Activated naive CD4-positive, alpha-beta T cell treated with anti-CD3 and anti-CD28 coated beads for 36 hours (primary cell): ENCODE measurements at places on chromosomes 3 and 15.

GRCh38 chr3:57755368-57755675 lies 787 bp upstream of the SLMAP start:
- DNase-seq, result peak; percentile 16

DNA sequence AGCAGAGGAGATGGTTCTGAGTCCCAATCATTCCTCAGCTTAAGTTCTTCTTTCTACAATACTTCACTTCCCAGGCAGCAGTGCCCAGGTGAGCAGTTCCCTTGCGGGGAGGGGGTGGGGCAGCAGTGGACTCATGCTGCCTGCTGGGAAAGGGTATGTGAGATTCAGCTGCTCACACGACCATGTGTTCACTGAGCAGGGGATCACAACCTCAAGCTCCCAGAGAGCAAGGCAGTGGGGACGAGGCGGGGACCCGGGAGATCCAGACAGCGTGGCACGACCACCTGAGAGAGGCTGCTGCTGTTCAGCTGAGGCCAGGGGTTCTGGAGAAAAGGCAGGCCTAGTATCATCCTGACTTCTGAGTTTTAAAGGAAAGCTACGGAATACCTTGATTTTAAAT lies 166.6 kb downstream of the XXYLT1 start:
- DNase-seq, result no peak

DNA sequence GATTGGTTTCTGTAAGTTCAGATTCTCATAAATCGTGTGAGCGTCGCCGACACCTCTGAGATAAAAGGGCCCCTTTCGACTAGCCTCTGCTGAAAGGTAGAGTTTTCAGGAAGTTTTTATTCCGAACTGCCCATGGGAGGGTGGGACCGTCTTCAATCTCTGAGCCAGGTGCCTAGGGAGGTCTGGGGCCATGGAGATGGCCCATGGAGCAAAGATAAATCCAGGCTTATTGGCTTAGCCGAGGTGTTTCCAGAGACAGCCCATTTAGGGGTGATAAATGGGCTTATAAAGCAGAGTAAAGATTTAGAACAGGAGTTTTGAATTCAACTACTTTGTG lies 442 bp downstream of the QTRT2 start:
- DNase-seq, result no peak

- DNase-seq, result no peak
These were observed 677.3 kb upstream of the ROBO1 start for GRCh38 chr3:80445053-80445452.

GRCh38 chr3:188191460-188191859 lies 37.5 kb downstream of the LPP start:
- no peak for DNase-seq

GRCh38 chr3:133426721-133427120 lies 26.9 kb downstream of the BFSP2 start:
- no peak for DNase-seq

DNA sequence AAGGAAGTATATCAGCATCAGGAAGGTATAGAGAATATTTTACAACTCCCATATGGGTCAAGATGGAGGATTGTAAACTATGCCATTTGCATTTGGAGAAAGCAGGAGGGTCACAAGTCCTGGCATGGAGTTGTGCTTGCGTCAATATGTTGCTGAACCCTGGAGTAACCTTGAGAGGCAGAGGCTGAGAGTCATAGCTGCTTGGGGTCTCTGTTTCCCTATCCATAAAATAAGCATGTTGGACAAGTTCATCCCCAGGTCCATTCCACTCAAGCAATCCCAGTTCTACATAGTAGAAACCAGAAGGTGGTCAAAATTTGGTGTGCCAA lies 273.6 kb downstream of the MECOM start:
- no peak for DNase-seq

DNA sequence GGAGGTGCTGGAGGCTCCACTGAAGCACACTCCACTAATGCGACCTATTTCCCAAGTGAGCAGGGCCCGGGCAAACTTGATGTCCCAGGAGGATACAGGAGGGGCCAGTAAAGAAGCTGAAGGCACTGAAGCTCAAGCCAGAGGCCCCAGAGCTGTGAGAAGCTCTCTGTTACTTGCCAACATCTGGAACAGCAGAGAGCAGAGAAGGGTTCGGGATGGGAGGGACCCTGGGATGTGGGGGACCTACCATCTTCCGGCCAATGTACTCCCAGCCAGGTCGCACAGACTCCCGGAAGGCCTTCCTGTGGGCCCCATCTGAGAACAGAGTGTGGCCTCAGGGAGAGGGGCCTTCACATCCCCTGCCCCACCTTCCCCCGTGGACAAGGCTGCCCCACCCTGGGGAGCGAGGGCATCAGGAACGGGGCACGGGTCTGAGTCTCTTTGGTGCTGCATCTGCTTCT lies 3.1 kb downstream of the HHATL start:
- DNase-seq, result no peak

DNA sequence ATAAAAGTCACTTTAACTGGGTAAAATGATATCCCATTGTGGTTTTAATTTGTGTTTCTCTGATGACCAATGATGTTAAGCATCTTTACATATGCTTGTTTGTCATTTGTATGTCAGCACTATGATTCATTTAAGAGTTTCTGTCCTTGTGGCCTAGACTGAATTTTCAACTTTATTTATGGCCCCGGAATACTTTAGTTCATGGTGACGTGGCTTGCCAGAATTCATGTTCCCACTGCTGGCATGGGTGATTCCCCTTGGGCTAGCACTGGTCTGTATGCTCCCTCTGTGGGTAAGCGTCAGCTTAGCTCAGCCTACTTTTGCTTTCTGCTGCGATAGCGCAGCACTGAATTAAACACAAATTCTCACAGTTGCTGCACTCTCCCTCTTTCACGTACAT lies 436.3 kb upstream of the SGO1 start:
- DNase-seq, result no peak

GRCh38 chr3:175357758-175358157 lies 498.6 kb downstream of the NAALADL2 start:
- DNase-seq, result no peak

- no peak for DNase-seq
These were observed 23.3 kb downstream of the GRIP2 start for GRCh38 chr3:14516738-14517345.

DNA sequence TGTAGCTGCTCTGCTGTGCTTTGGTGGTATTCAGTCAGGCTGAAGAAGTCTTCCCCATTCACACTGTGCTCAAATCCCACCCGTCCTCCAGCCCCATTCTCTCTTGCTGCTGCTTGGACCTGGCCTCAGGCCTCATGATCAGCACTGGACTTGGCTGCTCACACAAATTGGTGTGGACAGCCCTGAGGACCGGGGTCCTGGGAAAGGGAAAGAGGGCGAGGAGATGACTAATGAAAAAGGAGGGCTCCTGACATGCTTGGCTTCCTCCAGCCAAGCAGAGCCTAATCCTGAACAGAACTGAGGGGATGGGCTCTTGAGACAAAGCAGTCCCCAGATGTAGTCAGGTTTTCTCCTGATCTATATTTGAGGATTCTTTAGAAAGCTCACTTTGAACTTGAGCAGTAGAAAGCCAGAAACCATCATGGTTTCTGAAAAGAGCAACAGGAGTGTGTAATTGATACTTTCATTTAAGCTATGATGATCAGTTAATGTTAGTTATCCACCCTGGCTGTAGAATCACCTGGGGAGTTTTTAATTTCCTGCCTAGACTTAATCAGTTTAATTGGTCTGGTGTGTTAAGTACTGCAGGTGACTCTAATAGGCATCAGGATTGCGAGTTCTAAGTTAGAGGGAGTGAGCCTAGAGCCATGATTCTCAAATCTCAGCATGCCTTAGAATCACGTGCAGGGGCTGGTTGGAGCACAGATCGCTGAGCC lies 79.4 kb upstream of the THBS1 start:
- no peak for DNase-seq

- no peak for DNase-seq
These were observed 15.1 kb downstream of the CMTM7 start for GRCh38 chr3:32406486-32407408.

- DNase-seq, result no peak
These were observed 29.1 kb downstream of the IRAK2 start for GRCh38 chr3:10193692-10194327.

DNA sequence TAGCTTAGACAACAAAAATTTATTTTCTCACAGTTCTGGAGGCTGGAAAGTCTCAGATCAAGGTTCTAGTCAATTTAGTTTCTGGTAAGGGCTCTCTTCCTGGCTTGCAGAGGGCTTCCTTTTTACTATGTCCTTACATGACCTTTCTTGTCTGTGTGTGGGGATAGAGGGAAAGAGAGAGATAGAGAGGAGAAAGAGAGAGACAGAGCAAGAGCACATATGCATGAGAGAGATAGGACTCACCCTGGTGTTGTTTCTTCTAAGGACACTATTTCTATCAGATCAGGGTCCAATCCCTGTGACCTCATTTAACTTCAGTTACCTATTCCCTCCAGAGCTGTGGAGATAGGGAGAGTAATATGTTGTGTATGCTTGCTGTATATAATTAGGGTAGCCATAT lies 44.9 kb upstream of the TEX9 start:
- no peak for DNase-seq

- DNase-seq, result peak; percentile 70
These were observed 33.7 kb downstream of the VIPR1 start for GRCh38 chr3:42535981-42536784.

DNA sequence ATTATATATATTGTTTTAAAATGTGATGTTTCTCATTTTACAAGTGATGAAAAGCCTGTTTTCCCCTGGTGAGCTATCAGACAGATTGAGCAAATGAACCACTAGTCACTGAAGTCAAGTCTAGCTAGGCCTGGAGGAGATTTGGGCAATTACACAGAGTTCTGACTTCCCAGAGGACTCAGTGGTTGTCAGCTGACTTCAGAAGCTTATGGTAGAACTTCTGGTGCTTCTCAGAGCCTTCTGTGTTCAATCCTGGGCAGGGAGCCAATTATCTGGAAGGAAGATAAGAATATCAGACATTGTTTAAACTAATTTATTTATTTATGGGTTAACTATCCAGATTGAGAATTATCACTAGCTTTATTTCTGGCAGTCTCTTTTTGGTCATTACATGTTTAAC lies 37.7 kb upstream of the NAALADL2 start:
- no peak for DNase-seq

- DNase-seq, result no peak
These were observed 333.5 kb upstream of the AZI2 start for GRCh38 chr3:28682121-28682520.

- DNase-seq, result no peak
These were observed 144.0 kb upstream of the TLE3 start for GRCh38 chr15:70241561-70242320.

GRCh38 chr15:44788748-44789147 lies 52.4 kb downstream of the TRIM69 start:
- peak; percentile 73 for DNase-seq

DNA sequence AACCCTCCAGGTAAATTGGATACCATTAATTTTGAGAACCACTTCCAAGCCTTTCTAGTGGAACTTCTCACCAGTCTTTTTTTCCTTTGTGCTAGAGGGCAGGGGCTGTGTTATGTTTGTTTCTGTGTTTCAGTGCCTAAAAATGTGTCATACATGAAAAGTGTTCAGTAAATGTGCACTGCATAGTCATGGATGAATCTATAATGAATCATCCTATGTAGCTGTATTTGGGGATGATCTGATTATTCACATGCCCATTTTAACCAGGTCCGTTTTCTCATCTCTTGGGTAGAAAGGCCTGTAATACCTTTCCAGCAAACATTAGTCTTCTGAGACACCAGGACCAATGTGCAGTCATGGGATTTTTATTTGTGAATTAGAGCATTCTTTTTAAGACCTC lies 583.0 kb upstream of the GOLIM4 start:
- DNase-seq, result no peak

DNA sequence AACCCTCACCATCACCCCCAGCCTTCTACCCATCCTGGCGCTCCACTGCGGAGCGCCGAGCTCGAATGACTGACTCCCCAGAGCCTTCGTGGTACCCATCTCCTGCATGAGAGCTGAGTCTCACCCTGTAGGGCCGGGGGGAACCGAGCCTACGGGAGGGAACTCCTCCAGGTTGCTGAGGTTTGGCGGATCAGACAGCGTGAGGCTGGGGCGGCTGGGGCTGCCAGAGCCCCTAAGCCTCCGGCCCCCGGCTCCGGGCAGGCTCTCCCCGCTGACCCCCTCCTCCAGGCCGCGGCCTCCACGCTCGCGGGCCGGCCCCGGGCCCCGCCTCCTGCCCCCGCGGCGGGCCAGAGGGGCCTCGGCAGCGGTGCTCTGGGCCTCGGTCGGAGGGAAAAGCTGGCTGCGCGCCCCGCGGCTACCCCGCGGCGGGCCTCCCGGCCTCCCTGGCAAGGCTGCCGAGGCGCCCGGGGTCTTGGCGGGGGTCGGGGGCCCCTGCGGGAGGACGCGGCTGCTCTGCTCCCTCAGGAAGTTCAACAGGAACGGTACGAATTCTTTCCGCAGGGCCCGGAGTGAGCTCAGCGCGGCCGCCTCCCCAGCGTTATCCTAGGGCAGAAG lies 643 bp downstream of the CDAN1 start:
- no peak for DNase-seq

DNA sequence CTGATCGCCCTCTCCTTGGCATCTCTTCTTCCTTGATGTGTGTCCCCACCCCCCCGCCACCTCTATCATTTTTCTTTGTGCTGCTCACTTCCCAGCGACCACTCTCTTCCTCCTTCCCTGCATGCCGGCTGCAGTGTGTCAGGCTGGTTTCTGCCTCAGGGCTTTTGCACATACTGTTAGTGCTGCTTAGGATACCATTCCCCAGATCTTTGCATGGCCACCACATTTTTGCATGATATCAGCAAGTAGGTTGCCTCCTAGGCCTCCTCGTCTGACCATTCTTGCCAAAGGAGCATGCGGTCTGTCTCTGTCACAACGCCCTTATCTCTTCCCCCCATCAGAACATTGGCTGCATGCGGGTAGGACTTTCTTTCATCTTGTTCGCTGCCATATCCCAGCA lies 12.5 kb downstream of the FBLN2 start:
- DNase-seq, result no peak

GRCh38 chr15:39517122-39517855 lies 63.6 kb upstream of the THBS1 start:
- DNase-seq, result no peak

GRCh38 chr15:64246364-64247189 lies 83.8 kb upstream of the PPIB start:
- DNase-seq, result peak; percentile 73

DNA sequence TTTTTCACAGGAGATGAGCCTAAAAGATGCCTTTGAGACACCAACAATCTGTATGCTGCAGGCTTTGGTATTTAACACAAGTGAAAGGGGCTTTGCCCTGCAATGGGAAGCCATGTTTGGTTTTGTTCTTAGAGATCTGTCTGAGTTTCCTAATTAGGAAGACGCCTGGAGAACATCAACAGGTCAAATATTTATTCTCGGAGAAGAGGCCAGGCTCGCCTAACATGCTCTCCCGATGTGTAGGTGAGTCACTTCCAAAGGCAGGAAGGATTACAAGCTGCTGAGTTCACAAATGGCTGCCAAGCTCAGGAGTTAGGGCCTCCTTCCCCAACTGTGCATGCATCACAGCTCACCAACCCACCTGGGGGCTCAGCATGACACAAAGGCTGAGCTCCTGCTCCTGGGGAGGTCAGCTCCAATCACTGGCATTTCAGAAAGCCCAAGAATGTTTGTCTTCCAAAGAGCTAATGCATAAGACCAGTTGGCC lies 119.5 kb upstream of the PRICKLE2 start:
- DNase-seq, result no peak

DNA sequence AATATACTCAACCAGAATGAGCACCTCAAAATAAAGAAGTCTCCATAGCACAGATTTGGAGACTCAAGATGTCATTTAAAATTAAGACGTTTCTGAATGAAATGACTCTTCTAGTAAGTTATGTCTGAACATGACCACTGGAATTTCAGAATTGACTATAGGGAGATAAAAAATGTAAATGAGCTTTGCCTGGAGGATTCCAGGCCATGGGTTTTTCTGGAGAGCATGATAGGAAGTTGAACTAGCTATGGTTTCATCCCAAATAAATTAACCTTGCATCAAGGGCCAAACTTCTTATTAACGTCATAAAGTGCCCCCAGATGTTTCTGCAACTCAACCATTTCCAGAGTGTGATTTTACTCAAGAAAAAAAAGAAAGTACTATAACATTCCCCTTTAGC lies 222.6 kb upstream of the NR2F2 start:
- DNase-seq, result no peak
